Activated CD4-positive, alpha-beta memory T cell treated with anti-CD3 and anti-CD28 coated beads, Interleukin-2, amount 10 ng/mL, durations not matched to agents 7 days and 5 days (primary cell): ENCODE measurements at places on chromosomes 4 and X.

DNA sequence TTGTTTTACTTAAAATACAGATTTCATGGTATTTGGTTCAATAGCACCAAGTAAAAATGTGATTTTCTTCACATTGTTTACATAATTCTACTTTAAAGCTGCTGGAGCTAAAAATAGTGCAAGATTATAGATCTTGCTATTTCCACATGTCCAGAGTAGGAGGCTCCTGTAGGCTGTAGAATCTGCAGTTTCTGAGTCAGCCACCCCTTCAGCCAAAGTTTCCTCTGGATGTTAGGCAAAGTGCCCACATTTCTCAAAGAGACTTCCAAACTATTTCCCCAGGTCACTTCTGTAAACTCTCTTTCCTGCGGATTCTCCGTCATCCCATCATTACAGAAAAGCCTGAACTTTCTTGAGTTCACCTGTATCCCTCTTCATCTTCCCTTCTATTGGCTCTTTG lies 342.5 kb upstream of the FSTL5 start:
- no peak for DNase-seq

DNA sequence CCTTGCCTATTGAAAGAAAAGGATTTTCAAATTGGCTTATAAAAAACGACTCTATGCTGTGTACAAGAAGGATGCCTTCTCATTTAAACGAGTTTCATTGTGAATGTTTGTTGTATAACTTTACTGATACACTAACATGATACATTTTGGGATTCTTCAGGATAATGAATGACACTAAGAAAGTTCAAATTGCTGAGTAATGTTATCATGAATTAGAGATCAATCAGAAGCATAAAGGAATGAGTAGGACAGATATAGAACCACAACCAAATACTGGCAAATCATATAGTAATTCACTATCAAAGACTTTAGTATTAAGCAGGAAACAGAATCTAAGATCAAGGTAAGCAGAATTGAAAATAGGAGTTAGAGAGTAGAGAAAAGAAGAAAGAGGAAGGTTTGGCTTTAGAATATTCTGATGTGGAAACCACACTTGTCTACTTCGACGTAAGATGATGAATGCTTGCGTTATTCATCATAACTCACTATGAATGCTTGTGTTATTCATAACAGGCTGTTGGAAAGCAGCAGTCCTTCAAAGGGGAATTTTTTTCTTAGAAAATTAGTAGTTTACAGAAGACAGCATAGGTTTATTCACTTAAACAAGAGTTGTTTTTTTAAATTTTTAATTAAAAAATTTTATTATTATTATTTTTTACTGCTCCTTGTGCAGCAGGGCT lies 13.4 kb downstream of the CCDC158 start:
- DNase-seq, result no peak

- DNase-seq, result no peak
These were observed 752.9 kb downstream of the TRAM1L1 start for GRCh38 chr4:116332508-116332907.

DNA sequence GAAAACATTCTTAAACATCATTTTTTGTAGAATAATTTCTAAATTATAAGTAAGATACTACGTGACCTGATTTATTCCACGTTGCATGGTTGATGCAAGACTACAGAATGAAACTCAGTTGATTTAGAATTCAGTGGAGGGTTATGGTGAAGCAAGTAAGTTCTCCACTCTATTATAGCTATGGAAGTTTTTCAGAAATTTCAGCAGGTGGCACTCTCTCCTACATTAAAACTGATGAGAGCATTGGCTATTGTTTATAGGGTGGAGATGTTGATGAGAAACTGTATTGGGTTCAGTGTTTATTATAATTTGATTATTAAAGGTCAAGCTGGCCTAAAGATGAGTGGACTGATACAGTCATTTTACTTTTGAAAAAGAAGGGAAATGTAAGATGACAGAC lies 88.0 kb downstream of the FNIP2 start:
- DNase-seq, result no peak

DNA sequence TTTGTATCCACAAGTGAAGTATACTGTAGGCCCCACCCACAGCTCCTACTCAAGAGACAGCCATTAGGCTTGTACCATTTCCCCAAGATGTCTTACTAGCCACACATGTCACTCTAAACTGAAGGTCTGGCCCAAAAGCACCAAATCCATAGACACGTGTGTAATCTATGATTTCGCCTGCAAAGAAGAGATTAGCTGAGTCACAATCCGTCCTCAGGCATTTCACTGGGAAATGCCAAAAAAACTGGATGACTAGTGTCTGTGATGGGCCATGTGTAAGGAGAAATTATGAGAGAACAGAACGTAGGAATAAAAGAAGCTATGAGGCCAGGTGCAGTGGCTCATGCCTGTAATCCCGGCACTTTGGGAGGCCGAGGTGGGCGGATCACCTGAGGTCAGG lies 21.9 kb upstream of the RP2 start:
- no peak for DNase-seq

DNA sequence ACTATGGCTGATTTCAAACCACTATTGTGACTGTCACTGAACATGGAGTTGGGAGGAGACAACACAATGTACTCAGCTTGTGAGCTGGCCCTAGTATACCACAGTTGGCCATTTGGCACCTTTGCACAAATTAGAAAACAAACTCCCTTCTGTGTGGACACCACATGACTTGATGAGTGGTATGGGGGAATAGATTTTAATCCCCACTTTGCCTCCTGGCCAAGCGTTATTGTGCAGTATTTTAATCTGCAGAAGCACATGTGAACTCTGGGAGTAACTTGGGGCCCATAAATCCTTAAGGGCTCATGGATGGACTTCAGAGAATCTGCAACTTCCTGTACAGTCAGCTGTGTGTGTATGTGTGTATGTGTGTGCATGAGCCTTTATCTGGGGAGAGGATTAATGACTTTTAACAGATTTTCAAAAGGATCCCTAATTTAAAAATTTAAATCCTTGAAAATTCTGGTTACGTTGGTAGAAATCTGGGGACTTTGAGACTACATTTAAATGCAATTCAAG lies 105.0 kb upstream of the PAQR3 start:
- DNase-seq, result no peak

- no peak for DNase-seq
These were observed 81.0 kb upstream of the ADRA2C start for GRCh38 chr4:3685081-3685645.

- DNase-seq, result no peak
These were observed 255.1 kb upstream of the LDB2 start for GRCh38 chr4:17153572-17153971.

DNA sequence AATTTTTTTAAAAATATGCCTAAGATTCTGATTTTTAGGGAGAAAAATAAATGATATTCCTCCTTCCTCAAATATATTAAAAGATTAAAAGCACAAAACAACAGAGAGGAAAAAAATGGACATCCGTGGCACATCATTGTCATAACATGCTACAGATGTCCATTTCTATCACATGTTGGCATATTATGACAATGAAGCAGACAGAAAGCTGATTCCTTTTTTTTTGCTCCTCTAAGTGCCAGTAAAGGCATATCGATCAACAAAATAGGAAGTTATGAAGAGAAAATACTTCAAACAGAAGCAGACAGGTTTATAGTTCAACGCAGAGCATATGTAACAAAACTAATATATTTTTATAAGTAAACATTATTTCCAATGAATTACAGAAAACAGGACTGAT lies 11.2 kb downstream of the KLHL8 start:
- no peak for DNase-seq

GRCh38 chrX:63740382-63740781 lies 44.6 kb downstream of the ARHGEF9 start:
- no peak for DNase-seq

GRCh38 chr4:113146876-113147358 lies 97.5 kb downstream of the ANK2 start:
- no peak for DNase-seq

DNA sequence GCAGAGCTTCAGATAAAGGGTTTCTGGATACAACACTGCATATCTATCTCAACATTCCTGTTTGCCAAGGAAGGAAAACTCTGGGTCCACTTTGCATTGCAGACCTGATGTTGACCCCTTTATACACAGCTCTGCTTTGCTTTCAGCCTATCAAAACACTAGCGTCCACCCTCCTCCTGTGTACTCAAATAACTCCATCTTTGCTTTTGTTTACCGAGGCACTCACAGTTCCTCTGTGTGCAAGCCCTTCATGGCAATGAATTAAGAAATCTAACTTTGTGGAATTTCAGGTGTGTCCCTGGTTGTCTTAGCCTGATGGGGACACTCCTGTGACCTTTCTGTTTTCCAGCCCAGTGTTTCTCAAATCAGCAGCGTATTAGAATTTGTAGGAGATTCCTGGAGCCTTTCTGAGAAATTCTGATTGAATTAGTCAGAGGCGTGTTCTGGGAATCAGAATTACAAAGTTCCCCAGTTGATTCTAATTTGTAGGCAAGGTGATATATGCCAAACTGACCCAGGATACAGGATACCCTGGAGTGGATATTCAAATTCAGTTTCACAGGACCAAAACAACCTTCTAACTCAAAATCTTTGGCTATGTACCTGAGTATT lies 68.6 kb downstream of the DTHD1 start:
- no peak for DNase-seq

DNA sequence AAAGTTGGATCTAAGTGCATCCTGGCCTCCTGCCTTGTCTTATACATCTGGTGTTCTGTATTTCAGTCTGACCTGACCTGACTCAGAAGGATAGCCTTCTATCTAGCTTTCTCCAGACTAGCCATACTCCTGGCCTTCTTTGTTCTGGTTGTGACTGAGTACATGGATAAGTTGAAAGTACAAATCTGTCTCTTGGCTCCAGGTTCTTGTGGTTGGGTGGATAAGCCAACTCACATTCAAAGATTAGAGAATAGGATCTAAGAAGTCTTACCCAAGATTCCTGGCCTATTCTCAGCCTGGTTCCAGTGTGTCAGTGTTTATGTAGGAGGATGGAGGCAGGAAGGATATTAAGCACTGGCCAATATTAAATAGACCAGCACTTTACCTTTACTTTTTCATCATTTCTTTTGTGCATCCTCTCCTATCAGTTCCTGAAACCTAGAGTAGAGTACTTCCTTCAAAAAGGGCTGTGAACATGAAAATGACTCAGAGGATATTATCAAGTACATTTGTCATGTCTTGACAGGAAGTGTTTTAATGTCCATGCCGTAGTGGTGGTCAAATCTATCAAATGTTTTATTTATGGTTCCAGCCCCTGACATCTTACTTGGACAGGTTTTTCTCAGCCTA lies 123.5 kb downstream of the IL15 start:
- no peak for DNase-seq

GRCh38 chr4:164977243-164978164 lies at the start of gene TRIM61:
TRIM61 (minus strand) TSS chr4:164977657; CDS start chr4:164970002, 7,655 bp downstream.
- DNase-seq, result peak; percentile 59

GRCh38 chr4:127212701-127213100 lies 420.1 kb upstream of the INTU start:
- no peak for DNase-seq
